ENCODE measurements at places on chromosomes 7 and 10. TPM values are rescaled to one million over a fixed set of nuclear protein-coding genes. Genes with fewer than 3 reads are reported as not detected.

The EPO gene
- not detected for polyA plus RNA-seq

The TAS2R5 gene
- not detected for polyA plus RNA-seq

- no peaks in the 10 kb centered on the region for H3K27me3 ChIP-seq
- H3K4me1 ChIP-seq, result no peaks in the 10 kb centered on the region
- H3K27ac ChIP-seq, result no peak overlapping the region
These were observed 243.0 kb upstream of the GRB10 start for GRCh38 chr7:51025668-51026067.

- no peak overlapping the region for H3K27ac ChIP-seq
- H3K27me3 ChIP-seq, result no peaks in the 10 kb centered on the region
- peaks cover 22% of the 10 kb centered on the region for H3K4me1 ChIP-seq
- H3K4me3 ChIP-seq, result no peak overlapping the region
- no peak for DNase-seq
These were observed 25.5 kb downstream of the LARP4B start for GRCh38 chr10:905972-906371.

DNA sequence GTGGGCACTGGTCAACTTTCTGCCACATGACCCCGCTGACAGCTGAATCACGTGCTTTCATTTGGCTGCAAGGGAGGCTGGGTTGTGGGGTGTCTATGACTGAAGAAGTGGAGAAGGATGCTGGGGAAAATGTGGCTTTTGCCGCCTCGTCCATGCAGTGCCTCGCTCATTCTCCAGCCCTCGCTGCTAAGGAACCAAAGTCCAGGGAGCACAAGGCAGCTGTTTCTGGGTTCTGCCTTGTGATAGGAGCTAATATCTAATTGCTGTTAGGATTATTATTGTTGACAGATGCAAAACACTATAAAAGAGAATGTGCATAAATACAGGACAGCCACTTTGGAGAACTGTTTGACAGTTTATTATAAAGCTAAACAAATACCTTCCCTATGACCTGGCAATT lies 4.9 kb upstream of the CAMK2B start:
- DNase-seq, result no peak
- no peaks in the 10 kb centered on the region for H3K36me3 ChIP-seq
- no peak overlapping the region for H3K27ac ChIP-seq
- peaks cover 6% of the 10 kb centered on the region for H3K4me1 ChIP-seq
- no peak overlapping the region for H3K4me3 ChIP-seq
- H3K27me3 ChIP-seq, result peaks cover 24% of the 10 kb centered on the region
